Activated CD4-positive, alpha-beta T cell treated with anti-CD3 and anti-CD28 coated beads, Interleukin-2, amount 10 ng/mL, durations not matched to agents 7 days and 5 days (primary cell): ENCODE measurements at places on chromosomes 1 and 21. TPM values are rescaled to one million over a fixed set of nuclear protein-coding genes. Genes with fewer than 3 reads are reported as not detected.

DNA sequence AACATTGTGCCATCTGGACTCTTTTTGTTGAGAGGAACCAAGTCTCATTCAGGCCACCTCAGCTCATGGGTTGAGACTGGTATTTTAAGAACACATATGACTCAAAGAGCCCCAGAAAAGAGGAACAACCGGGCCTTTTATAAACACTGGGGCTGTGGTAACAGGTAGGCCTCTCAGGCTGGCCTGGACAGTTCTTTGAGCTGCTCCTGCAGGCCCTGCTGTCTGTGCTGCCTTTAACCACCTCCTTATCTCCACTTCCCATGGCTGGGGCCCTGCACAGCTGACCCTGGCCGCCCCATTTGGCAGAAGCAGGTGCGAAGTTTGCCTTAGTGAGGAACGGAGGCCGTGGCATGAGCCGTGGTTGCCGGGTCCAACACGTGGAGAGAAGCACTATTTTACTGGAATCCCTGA lies 163.3 kb downstream of the RHOU start:
- DNase-seq = no peak

DNA sequence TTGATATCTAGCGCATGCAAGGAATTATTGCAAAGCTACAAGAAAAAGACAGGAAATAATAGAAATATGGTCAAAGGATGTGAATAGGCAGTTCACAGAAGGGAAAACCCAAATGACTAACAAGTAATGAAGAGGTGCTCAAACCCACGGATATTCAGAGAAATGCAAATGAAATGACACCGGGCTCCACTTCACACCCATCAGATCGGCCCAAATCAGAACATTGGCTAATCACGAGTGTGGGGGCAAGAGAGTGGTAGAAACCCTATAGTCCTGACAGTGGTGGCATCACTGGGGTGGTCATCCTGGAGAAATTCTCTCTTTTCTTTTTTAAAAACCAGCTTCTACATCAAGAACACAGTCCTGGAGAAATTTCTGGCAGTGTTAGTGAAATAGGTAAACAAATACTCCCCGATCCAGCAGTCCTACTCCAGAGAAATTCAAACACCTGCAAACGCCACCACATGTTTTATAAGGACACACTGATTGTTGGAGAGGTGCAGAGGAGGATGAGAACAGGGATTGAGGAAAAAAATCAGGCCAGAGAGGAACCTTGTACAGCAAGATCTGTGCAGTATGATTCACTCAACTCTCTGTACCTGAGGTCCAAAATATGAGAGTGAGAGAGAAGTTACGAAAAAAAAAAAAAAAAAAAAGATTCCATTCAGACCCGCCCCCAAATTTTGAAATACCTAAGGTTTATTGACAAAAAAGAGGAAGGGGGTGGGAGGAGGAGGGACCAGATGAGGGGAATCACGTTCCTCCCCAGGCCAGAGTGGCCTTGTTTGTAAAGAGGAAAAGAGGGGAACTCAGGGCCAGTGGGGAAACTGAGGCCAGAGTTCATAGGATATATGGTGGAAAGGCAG lies 9.2 kb upstream of the TNFRSF1B start:
- no peak for DNase-seq

DNA sequence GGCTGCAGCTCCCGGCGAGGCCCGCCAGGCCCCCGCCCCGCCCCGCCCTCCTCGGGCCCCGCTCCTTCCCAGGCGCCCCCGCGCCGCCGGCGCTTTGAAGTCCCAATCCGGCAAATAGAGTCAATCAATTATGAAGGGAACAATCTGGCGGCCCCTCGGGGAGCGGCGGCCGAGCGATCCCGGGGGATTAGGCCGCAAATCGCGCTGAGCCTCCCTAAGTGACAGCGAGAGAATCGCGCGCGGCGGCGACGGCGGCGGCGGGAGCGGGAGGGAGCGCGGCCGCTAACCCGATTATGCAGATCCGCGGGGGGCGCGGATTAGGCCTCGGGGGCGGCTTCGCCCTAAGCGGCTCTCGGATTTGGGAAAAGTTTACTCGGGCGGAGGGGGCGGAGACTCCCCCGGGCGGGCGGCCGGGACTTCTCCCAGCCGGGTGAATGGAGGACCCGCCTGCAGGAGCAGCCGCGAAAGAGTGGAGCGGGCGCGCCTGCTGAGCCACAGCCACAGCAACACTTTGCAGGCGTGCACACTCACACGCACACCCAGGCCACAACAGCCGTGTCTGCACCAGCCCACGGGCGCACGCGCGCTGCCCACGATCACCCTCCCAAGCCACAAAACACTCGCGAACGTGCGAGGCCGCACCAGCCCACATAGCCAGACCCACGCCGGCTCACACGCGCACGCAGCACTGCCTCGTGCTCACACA lies 23.0 kb upstream of the DMBX1 start:
- no peak for DNase-seq

DNA sequence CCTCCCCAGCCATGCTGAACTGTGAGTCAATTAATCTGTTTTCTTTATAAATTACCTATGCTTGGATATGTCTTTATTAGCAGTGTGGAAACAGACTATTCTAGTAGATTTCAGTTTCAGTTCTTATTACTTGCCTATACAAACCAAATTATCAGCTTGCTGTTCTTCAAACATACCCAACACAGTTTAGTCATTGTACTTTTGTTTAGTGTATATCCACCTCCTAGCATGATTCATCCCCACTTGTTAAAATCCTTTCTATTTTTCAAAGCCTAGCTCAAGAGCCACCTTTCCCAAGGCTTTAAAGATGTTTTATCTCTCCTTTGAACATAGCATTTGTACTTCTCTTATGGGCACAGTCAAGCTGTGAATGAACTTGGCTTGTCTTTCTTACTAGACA lies 195.6 kb upstream of the ZRANB2 start:
- no peak for DNase-seq

SLC2A5 gene
- total RNA-seq = not detected

LRRC40 gene
- 19.4 TPM for total RNA-seq
